ENCODE measurements at places on chromosomes 16 and 17.

GRCh38 chr16:27243725-27244362, 24.7 kb downstream of the NSMCE1 start:
- no peak for DNase-seq

- DNase-seq: no peak
Observed at GRCh38 chr17:65485388-65486299, 75.8 kb downstream of the AXIN2 start.

DNA sequence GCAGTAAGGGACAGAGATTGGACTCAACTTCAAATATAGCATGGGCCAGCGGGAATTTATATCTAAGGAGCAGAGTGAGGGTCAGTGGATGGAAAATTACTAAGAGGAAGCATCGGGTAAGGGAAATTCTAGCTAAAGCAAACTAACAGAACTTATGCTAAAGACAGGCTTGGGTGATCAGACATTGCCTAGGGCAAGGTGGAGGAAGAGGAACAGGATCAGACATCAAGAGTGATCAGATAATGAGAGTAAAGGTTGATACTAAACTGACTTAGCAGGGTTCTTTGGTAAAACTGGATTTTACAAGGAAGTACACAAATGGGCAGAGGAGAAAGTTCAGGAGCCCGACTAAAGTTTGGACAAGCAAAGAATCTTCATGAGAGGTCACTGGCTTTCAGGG, 86.3 kb upstream of the TOM1L1 start:
- no peak for DNase-seq

- no peak for DNase-seq
Observed at GRCh38 chr17:82117139-82118090, 19.4 kb upstream of the FASN start.

DNA sequence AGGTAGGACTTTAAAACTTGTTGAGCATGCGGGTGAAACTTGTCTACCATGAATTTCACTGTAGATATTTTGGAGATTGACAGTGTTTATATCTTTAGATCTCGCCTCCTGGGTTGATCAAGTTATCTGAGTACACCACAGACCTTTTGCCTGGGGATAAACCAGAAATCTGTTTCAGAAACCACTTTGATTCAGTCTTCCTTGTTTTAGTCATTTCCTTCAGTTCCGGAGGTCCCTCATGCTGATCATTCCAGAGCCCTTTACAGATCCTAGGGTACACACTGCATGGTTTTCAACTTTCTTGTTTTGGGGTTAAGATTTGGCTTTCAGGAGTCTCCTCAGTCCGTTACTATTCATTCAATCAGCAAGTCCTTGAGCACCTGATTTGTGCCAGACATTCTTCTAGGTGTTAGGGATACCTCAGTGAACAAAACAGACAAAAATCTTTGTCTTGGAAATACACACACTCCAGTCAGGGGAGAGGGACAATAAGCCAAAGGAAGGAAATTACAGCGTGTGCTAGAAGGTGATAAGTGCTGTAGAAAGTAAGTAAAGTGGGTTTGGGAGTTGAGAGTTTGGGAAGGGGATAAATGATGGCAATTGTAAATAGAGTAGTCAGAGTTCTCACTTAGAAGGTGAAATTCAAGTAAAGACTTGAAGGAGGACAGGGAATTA, 12.2 kb downstream of the NOD2 start:
- no peak for DNase-seq
